Pancreas (tissue), 10 donors: ENCODE measurements at places on chromosomes 6 and 20. TPM values are rescaled to one million over a fixed set of nuclear protein-coding genes. Genes with fewer than 3 reads are reported as not detected.

GRCh38 chr20:2295286-2295685 lies 515 bp upstream of the TGM3 start:
- DNase-seq: no peak

DNA sequence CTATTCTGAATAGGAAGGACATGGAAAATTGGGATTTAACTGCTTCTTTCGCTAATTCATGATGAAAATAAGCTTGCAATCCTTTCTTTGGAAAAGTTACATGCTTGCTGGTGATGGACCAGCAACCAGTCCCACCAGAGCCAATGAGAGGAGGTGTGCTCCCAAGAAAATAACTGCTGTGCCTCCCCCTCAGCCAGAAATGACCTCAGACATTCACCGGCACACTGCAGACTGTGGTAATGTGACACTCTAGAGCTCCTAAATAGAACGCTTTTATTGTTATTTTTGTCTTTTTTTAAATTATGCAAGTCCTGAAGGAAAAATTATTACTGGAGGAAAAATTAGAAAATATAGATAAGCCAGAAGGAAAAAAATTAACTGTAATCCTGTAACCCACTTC lies 2.6 kb downstream of the PYGB start:
- DNase-seq: no peak

DNA sequence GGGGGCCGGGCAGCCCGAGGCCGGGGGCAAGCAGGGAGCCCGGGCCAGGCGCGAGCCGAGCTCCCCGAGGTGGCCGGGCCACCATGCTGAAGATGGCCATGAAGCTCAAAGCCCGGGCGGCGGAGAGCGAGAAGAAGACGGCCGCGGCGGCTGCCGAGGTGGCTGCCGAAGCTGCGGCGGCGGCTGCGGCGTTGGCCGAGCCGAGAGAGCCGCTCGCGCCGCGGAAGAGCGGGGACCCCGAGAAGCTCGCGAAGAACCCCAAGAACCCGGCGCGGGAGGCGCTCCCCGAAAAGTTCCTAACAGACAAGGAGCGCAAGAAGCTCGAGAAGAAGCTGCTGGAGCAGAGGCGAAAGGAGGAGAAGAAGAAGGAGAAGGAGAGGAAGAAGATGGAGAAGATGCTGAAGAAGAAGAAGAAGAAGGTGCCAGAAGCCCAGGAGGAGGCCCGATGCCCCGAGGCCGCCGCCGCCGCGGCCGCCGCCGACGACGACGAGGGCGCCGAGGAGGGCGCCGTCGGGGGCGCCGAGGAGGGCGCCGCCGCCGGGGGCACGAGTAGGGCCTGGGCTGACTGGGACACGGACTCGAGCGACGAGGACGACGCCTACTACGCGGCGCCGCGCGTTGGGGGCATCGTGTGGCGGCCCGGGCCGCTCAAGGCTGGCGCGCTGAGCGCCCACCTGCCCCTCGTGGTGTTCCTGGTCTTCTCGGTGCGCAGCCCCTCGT lies 37.4 kb downstream of the GNAS start:
- DNase-seq: peak; percentile 38

Gene DZANK1
- 1.8 TPM for total RNA-seq

Gene C20orf144
- 0.09 TPM for total RNA-seq

Gene BCAS4
- 1.9 TPM for total RNA-seq

Gene OR2H1
- total RNA-seq: not detected

GRCh38 chr6:163260111-163260895 lies 154.2 kb upstream of the QKI start:
- peak; percentile 31 for DNase-seq

Gene TFAP2D
- not detected for total RNA-seq

GRCh38 chr20:17725094-17725835 lies 25.5 kb downstream of the BANF2 start:
- peak; percentile 91 for DNase-seq
